Stimulated activated CD4-positive, alpha-beta T cell treated with anti-CD3 and anti-CD28 coated beads, Interleukin-1b, Interleukin-23, amount 100 ng/mL, for 4 hours (primary cell): ENCODE measurements at places on chromosomes 16 and 17.

- no peak for DNase-seq
These were observed 224.8 kb upstream of the TNRC6C start for GRCh38 chr17:77733576-77734296.

DNA sequence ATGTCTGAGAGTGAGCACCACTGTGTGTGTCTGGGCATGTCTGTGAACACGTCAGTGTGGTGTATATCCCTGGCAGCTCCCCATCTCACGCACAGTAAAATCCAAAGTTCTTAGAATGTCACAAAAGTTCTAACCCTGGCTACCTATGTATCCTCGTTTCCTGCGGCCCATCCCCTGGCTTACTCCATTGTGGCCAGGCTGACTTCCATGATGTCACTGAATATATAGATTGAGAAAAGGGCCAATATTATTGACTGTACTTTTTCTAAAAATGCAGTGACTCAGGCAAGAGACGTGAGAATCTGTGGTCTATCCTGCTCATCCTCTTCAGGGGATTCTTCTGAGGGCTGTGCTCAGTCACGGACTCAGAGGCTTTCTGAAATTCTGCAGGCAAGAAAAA is 963 bp upstream of the METTL22 start:
- DNase-seq, result no peak

DNA sequence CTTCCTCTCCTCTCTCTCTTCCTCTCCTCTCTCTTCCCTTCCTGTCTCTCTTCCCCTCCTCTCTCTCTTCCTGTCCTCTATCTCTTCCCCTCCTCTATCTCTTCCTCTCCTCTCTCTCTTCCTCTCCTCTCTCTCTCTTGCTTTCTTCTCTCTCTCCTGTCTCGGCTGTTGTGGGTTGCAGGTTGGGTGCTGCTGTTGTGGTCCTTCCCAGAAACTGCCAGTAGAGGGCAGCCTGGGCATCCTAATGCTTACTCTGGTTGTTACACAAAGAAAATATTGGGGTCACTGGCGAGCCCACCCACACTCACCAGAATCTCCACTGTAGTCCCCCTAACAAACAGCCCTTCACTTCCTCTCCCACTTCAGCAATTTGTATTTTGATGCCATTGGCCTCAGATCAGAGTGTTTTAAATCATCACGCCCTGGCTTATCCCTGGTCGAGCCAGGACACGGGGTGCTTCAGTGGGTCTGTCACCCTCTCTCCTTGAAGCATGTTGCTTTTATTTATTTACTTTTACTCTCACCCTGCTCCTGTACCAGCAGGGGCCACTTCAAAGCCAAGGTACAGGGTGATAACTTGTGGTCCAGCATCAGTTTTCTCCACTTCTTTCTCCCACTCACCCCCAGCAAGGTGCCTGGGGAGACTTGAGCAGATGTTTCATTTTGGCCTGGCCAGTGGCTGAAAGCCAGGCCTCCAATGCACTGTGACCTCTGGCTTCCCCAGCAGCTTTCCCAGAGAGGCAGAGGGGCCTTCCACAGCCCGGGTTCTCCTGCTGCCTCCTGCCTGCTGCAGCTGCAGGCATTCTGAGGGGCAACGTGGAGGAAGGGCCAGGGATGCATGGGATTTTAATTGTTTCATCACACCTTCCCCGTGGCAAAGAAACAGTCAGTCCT is 4.7 kb upstream of the MMP15 start:
- peak; percentile 43 for DNase-seq

DNA sequence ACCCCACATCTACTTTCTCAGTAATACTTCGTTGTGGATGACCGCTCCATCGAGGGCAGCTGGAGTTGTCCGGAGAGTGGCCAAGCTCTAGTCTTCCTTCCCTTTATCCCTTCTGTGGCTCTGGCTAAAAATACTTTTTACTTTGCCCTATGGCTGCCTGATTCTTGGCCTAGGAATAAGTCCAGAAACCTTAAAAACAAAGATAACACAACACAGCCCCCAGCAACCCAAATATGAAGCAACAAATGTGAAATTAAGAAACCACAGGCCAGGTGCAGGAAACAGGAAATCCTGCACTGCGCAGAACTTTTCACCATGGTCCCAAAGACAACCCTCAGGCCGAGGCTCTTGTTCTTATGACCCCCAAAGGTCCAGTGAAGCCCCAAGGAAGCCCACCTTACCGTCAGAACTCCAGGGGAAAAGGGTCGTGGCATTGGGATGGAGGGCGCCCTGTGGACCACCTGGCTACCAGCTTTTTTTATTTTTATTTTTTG is 26.0 kb downstream of the TK2 start:
- no peak for DNase-seq

DNA sequence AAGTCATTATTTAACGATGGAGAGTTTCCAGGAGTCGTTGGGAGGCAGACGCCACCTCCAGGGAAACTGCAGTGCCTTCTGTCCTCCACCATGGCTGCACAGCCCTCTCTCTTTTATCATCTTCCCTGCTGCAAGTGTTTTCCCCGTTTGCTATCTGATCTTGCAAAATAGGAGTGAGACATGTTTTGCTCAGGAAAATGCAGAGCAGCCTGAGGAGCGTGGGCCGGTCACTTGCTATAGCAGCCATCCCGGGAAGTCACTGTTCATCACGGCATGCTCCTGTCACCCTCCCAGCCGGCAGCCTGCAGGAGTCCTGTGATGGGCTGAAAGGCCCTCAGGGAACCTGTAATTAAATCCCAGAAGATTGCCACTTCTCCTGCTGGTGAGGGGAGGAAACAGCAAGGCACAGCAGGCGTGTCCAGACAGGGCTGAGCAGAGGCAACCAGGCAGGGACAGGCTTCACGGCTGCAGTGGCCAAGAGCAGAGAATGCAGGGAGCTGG is 143.1 kb downstream of the GSG1L start:
- no peak for DNase-seq

GRCh38 chr17:27153005-27153404 is 140.9 kb upstream of the WSB1 start:
- DNase-seq, result no peak

DNA sequence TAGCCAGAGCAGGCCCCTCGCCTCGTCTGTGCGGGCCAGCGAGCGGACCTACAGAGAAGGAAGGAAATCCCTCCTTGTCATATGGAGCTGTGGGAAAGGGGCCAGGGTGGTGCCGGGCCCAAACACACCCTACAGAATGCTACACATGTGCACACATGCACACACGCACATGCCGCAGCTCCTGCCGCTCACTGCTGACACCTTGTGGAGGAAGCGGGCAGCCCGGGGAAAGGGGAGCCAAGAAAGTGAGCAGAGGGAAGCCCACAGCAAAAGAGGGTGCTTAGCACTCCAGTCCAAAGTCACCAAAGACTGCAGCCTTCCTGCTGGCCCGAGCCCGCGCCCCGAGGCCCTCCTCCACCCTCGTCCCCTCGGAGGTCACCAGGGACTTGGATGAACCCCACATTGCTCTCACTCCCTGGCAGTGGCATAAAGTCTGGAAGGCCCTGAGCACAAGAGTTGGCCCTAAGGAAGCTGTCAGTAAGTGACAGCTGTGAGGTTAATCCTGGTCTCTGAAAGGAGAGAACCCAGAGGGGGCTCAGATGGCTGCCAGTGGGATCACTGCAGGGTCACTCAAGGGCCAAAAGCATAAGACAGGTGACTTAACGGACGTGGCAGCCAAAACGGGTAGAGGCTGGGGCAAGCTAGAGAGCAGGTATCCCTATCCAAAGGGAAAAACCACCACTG is 68.2 kb downstream of the MYO18A start:
- peak; percentile 73 for DNase-seq

- DNase-seq, result no peak
These were observed 895 bp downstream of the UTS2R start for GRCh38 chr17:82372249-82373071.

DNA sequence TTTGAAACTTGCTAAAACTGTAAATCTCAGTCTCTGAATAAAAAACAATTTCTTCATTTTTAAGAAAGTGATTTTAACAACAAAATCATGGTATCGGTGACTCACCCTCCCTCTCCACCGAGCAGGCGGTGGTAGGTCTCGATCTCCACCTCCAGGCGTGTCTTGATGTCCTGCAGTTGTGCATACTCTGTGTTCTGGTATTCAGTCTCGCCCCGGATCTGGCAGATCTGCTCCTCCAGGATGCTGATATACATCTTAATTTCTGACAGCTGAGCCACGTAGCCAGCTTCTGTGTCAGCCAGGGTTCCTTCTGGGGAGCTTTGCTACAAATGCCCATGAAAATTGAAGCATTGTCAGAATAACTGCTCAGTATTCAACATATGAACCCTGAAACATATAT is 15.4 kb upstream of the KRT24 start:
- no peak for DNase-seq

- no peak for DNase-seq
These were observed 36.1 kb downstream of the NOG start for GRCh38 chr17:56629531-56630075.

GRCh38 chr17:6426356-6427101 is 8.4 kb downstream of the AIPL1 start:
- DNase-seq, result no peak

DNA sequence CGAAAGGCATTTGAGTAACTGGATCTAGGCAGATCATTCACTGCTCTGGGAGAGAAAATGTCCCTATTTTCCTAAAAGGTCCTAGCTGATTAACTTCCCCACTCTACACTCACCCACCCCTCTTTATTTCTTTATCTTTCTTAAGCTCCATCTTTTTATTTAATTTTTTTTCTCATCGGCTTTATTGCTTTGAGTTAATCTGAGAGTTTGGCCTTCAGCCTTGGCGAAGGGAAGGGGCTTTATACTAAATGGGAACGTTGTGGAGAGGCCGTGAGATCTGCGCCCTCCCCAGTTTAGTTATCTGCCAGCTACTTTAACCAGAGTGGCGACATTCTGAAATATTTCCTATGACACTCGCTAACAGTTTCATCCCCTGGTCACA is 882 bp upstream of the TOX3 start:
- DNase-seq, result no peak

DNA sequence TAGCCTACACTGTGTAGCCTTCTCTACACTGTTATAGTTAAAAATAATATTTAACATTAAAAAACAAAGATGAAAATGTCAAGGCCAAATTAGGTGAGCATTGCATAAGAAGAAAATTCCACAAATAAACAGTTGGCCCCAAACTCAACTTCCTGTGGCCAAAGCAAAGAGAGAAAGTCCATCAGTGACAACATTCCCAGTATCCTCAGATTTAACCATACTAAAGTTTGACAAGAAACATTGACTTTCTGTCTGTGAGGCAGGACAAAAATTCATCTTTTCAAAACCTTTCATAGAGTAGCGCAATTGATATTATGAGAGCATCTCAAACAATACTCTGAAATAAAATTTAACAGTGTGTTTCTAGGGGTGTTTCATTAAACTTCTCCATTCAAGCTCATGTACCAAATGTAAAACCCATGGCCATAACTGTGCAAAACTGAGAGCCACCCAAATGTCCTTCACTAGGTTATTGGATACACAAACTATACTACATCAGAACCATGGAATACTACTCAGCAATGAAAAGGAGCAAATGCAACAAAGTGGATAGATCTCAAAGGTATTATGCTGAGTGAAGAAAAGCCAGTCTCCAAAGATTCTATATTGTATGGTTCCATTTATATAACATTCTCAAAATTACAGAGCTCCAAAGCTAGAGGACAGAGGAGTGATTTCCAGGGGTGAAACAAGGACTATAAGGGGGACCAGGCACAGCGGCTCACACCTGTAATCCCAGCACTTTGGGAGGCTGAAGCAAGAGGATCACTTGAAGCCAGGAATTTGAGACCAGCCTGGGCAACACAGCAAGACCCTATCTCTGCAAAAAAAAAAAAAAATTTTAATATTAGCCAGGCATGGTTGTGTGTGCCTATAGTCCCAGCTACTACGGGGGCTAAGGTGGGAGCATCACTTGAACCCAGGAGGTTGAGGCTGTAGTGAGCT is 38.7 kb downstream of the TMEM114 start:
- DNase-seq, result no peak

GRCh38 chr16:26913851-26914250 is 152.9 kb upstream of the C16orf82 start:
- DNase-seq, result no peak

- no peak for DNase-seq
These were observed 43.0 kb downstream of the GAN start for GRCh38 chr16:81357711-81358260.

DNA sequence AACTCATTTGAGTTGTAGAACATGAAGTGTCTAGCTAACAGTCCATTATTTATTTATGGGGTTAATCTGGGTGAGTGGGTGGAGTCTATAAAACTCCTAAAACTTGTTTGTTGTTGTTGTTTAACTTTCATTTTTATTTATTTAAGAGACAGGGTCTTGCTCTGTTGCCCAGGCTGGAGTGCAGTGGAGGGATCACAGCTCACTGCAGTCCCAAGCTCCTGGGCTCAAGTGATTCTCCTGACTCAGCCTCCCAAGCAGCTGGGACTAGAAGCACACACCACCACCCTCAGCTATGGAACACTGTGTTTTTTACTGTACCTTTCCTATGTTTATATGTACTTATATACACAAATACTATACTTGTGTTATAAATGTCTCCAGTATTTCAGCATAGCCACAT is 77.8 kb upstream of the CLEC18B start:
- no peak for DNase-seq

DNA sequence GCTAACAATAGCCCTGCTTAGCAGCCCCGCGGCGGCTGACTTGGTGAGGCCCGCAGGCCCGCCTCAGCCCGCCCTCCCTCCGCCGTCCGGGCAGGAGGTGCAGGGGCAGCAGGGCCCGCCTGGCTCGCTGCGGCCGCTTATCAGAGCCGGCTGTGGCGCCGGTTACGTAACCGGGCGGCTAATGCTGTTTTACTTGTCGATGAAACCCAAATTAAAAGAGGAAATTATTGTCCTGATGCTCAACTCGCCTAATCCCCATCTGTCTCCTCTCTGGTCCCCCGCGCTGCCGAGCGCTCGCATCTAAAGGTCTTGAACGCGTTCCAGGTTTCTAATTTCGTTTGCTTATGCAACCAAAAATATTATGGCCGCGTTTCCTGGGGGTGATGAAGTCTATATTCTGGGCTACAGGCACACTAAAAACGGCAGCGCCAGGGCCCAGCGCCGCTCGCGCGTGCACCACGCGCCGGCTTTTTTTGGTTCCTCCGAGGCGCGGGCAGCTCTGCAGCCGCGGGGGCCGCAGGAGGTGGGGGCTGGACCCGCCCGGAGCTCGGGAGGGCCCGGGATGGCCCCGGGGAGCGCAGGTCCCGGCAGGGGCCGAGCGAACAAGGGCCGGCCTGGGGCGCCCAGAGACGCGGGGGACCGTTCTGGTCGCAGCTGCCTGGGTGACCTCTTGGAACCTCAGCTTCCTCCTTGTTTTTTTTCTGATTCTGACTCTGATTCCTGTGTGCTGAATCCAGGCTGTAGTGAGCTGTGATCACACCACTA is 65.2 kb upstream of the TOB1 start:
- DNase-seq, result peak; percentile 24

GRCh38 chr17:80761110-80761871 is 216.7 kb downstream of the RPTOR start:
- peak; percentile 59 for DNase-seq

- no peak for DNase-seq
These were observed 796 bp upstream of the CES3 start for GRCh38 chr16:66960270-66960669.

DNA sequence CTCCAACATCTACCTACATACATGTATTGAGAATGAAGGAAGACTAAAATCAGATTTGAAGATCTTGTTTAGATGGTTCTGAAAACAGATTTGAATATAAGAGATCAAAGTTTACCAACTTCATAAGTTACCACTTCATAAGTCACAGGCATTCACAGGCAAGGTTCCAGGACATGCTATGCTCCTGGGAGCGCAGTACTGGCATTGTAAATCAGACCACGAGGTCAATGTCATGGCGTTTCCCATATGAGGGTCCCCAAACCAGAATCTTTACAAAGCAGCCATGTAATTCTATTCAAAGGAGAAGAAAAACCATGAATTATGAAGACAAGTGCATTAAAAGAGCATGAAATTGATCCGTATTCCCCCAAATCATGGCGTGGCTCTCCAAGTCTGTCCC is 3.0 kb downstream of the CDH11 start:
- no peak for DNase-seq
